ENCODE measurements at places on chromosomes 11 and 22.
A peak's percentile ranks its signal among the peaks of the same experiment; 100 is the strongest.

GRCh38 chr11:62727872-62728170 lies 465 bp upstream of the TTC9C start:
- peak; percentile 71 for DNase-seq

DNA sequence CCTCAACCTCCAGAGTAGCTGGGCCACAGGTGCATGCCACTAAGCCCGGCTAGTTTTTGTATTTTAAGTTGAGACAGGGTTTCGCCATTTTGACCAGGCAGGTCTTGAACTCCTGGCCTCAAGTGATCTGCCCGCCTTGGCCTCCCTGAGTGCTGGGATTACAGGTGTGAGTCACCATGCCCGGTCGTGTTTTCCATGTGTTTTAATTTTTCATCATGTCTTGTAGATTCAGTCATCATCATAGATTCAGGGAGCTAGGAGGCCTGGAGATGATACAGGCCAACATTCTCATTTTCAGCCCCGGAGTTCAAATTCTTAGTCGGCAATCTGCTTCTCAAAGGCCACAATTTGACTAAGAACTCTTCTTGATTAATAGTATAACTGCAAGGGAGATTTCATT lies 73.5 kb upstream of the GRAMD1B start:
- no peak for DNase-seq

- no peak for DNase-seq
Observed at GRCh38 chr11:10480026-10480425, 25.0 kb downstream of the AMPD3 start.

DNA sequence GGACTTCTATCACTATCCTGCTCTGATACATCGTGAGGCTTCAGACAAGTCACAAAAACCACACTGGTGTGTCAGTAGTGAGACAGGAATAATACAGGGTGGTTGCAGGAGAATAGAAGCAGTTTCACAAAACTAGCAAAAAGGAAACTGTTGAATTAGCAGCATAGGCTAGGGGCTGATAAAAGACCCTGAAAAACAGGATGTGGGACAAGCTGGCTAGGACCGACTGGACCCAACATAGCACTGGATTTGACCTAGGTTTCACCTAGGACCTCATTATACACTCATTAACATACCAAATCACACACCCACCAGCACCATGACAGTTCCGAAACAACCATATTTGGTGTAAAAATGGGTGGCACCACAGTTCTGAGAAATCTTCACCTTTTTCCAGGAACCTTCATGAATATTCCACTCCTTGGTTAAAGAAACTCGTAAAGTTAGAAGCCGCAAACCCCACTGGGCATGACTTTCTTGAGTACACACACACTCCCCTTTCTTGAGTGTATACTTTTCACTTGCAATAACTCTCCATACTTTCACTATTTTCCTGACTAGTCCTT lies 76.2 kb downstream of the SLC1A2 start:
- peak; percentile 52 for DNase-seq

DNA sequence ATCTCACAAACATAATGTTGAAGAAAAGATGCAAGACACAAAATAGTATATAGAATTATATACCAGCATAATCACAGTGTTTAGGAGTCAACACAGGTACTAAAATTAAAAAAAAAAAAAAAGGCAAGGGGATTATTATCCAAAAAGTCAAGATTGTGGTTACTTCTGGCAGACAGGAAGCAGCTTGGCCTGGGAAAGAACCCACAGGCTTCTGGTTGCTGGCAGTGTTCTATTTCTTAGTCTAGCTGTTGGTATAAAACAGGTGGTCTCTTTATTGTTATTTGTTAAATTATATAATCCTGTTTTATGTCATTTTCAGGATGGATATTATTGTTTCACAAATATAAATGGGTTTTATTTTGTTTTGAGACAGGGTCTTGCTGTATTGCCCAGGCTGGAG lies 54.0 kb downstream of the C11orf58 start:
- no peak for DNase-seq

DNA sequence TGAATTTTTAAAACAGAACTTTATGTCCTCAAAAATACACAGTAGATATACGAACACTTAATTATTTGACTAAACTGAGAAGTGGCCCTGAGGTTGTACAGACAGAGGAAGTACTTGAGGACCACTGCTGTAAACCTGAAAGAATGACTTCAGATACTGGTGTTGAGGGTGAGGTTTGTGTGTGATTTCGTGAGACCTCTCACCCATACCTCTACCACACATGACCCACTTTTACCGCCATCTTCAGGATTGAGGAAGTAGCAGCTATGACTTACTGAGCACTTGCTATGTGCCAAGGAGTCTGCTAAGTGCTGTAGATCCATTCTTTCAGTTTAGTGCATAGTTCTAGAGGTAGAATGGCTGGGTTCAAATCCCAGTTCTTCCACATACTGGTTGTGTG lies 21.9 kb downstream of the MMP13 start:
- no peak for DNase-seq

GRCh38 chr11:110473706-110474105 lies 44.0 kb downstream of the FDX1 start:
- no peak for DNase-seq

DNA sequence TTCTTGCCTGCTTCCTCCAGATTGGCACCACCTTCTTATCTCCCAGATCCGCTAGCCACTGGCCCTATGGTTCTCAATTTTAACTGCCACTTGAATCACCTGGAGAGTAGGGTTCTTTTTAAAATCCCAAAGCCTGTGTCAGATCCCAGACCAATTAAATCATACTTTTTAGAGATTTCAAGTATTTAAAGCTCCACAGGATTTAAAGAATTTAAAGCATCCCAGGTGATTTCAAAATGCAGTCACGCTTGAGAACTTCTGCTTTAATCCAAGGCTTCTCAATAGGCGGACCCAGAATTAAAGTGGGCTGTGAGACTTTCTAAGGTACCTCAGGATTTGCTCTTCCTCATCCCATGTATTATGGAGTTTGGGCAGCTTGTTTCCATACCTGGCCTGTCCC lies 400.0 kb downstream of the SOX6 start:
- DNase-seq: no peak

- peak; percentile 31 for DNase-seq
Observed at GRCh38 chr11:129117595-129118350, 74.4 kb downstream of the ARHGAP32 start.

- DNase-seq: no peak
Observed at GRCh38 chr22:37487571-37487970, 1.4 kb upstream of the MFNG start.

DNA sequence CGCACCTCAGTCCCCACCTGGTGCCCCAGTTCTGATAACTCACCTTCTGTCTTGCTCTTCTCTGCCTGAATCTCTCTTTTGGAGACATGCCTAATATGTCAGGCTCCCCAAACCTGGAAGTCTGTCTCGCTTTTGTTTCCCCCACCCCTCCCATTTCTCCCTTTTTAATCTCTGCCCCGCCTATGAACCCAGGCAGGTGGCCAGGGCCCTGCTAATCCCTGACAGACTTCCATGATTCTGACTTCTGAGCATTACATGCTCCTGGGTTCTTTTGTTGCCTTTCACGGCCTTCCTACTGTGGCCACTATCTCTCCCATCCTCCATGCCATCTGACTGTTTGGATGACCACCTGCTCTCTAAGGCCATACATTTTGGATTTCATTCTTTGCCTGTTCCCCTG lies 1120.9 kb upstream of the CCDC90B start:
- DNase-seq: no peak

GRCh38 chr22:47619631-47620030 lies 857.2 kb downstream of the TBC1D22A start:
- no peak for DNase-seq

DNA sequence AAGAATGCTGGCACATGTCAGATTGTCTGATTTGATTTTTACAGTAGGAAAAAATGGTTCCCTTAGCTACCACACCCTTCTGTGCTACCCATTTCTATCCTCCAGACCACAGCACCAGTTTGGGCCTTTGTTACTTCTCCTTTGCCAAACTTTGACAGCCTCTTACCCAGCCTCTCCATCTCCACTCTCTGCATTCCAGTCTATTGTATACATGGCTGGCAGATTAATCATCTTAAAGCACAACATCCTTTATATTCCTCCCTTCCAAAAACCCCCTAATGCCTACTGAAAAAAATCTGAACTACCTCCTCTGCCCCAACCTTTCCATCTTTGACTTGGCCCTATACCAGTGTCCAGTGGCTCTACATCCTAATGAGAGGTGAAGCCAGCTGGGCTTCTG lies 10.8 kb upstream of the PANX1 start:
- DNase-seq: no peak

DNA sequence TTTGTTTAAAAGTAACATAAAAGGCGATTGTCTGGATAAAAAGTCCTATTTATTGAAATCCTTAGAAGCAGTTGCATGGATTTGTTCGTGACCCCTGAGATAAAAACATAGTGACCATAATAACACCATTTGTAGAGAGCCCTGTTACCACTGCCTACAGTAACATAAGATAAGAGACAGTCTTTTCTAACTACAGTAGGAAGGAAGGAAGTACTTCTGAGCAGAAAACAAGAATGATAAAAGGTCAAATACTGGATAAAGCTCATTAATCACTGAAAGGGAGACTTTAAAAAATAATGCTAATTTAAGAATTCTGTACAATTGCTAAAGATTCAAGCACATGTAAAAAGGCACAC lies 47.1 kb upstream of the SOX6 start:
- no peak for DNase-seq

DNA sequence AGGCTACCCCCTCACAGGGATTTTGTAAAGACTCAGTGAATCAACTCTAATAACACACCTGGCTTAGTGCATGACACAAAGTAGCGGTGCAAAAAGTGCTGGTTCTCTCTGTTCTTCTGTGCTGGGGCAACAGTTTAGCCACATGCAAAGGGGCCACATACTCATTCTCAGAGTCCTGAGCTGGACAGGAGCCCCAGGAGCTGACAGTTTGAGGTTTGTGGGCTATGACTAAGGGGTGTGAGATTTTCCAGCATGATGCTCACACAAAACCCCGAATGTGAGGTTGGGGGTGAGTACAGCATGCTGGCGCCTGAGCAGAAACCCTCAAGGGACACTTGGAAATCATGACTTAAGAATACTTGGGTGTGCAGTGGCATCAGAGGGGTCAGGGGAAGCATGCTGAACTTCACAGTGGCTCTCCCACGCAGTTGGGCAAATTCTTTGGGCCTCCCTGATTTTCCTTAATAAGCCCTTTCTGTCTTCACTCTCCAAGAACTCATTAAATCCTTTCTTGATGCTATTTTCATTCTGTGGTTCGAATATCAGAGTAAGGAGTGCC lies 31.0 kb downstream of the TMPRSS5 start:
- DNase-seq: no peak

DNA sequence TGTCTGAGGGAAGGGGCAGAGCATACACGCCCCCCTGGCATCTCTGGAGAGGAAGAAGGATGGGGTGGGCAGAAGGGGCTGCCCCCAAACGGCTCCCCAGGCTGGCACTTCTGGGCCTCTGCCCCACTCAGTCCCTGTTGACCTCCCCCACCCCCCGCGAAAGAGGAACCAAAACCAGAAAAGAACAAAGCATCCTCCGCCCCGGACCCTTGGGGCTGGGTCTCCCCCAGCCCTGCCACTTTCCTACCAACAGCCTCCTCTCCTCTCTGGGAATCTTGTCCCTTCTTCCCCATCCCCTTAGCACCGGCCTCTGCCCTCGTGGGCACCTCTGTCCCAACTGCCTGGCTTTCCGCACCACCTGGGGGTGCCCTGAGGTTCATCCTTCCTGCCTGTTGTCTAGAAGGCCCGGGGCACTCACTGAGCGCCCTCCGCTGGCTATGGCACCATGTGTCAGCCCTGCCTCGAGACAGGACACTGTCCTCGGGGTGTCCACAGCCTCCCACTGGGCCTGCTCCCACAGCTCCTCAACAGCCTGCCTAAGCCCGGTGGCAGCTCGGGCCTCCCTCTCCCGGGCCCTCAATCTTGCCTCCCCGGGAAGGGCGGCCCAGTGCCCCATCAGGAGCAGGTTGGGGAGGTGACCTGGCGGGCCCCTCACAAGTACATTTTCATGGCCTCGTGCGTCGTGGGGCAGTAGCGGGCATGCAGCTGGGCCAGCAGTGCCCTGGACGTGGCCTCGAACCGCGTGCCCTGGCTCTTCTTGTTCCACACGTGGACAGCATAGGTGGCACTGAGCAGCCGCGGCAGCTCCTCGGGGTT lies 28.2 kb downstream of the A4GALT start:
- no peak for DNase-seq

- DNase-seq: no peak
Observed at GRCh38 chr11:1889941-1890855, 1.5 kb downstream of the PRR33 start.

GRCh38 chr11:72673943-72674828 lies at the start of gene PDE2A:
PDE2A (minus strand) TSS chr11:72674422; CDS start chr11:72674207, 215 bp downstream.
- DNase-seq: no peak

DNA sequence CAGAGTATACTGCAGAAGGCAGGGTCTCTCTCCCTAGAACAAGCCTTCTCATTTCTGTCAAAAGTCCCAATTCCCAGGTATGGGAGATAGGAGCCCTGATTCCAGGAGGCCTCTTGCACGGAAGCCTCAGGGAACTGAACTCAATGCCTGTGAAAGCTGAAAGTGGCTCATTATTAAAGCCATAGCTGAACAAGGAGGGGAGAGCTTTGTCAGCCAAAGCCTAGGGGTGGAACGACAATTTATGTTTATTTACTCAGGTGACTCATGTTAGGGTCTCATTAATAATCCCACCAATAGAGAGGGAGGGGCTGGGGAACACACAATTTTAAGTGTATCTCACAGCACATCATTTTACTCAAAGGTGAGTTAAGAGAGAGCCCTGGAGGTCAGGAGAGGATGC lies 44.9 kb downstream of the DSCAML1 start:
- no peak for DNase-seq

GRCh38 chr11:10896493-10896892 lies 38.6 kb upstream of the ZBED5 start:
- no peak for DNase-seq

DNA sequence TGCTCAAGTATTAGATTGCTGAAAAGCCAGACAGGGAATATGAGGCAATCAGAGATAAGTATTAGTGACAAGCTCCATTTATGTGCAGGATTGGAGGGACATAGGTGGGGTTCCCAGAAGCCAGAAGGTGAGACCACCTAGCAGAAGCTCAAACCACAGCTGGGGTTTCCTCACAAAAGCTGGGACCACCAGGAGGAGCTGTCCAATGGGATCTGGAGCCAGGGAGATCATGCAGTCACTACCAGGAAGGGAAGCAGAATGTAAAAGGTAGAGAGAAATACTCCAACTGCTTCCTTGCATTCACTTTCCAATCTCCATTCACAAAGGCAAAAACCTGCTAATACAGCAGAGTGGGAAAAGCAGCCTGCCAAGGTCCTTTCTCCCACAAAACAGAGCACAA lies 5.2 kb upstream of the FSHB start:
- DNase-seq: no peak

- DNase-seq: no peak
Observed at GRCh38 chr11:7830740-7831139, 34.0 kb upstream of the OR5P2 start.

DNA sequence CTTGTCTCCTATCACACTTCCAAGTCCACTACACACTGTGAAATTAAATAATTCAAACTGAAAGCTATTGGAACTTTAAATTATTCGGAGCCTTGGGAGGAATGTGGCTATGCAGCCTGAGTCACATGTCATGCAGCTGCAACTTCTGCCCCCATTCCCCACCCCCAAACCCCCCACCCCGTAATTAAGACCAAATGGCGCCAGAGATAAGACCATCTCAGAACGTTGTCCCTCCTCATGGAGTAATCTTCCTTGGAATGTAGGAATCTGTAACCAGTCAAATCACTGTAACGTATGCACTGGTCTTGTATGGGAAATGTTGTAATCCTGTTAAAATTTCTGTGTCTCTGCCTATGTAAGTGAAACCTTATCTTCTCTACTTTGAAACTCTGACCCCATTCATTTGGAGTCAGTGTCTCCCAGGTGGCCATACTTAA lies 37.0 kb downstream of the GAB2 start:
- no peak for DNase-seq

GRCh38 chr22:50606946-50607658 lies 6.5 kb downstream of the MAPK8IP2 start:
- DNase-seq: no peak

GRCh38 chr11:1785749-1786413 lies 22.2 kb upstream of the CTSD start:
- no peak for DNase-seq

Measured in CD4-positive, alpha-beta T cell (primary cell).